ENCODE measurements at places on chromosomes 3 and 15.

GRCh38 chr3:107198581-107199181 is 178.6 kb upstream of the CCDC54 start:
- no peak for DNase-seq

DNA sequence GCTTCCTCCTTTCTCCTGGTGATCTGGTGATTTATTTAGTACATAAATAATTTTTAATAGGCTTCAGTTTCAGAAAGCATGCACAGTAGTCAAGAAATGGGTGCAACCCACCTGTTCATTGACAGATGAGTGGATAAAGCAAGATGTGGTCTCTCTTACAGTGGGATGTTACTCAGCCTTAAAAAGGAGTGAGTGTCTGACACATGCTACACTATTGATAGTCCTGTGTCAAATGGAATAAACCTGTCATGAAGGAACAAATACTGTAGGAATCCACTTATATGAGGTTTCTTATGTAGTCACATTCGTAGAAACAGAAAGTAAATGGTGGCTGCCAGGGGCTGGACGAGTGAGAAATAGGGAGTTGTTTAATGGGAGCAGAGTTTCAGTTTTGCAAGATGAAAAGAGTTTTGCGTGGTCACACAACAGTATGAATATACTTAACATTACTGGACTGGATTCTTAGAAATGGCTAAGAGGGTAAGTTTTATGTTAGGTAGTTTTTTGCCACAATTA is 56.0 kb upstream of the PPARG start:
- DNase-seq = no peak

DNA sequence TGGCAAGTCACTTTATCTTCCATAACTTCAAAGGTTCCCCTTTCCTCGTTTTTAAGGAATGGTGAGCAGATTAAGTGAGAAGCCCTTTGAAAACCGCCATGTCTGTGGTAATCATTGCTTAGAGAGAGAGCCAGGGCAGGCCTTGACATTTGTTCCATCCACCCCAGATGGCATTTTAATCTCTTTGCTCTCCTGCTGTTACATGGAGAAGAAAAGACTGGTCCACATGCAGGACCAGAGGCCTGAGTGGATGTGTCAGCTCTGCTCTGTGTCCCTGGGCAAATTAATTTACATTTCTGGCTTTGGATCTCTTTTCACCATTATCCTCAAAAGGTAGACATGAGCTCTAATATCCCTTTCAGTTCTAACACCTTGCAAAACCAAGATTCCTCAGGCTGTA is 157.3 kb upstream of the LPP start:
- DNase-seq = no peak

- DNase-seq = no peak
Observed at GRCh38 chr3:146739203-146739671, 134.1 kb upstream of the PLSCR5 start.

- DNase-seq = no peak
Observed at GRCh38 chr3:181555681-181556080, 156.0 kb upstream of the SOX2 start.

DNA sequence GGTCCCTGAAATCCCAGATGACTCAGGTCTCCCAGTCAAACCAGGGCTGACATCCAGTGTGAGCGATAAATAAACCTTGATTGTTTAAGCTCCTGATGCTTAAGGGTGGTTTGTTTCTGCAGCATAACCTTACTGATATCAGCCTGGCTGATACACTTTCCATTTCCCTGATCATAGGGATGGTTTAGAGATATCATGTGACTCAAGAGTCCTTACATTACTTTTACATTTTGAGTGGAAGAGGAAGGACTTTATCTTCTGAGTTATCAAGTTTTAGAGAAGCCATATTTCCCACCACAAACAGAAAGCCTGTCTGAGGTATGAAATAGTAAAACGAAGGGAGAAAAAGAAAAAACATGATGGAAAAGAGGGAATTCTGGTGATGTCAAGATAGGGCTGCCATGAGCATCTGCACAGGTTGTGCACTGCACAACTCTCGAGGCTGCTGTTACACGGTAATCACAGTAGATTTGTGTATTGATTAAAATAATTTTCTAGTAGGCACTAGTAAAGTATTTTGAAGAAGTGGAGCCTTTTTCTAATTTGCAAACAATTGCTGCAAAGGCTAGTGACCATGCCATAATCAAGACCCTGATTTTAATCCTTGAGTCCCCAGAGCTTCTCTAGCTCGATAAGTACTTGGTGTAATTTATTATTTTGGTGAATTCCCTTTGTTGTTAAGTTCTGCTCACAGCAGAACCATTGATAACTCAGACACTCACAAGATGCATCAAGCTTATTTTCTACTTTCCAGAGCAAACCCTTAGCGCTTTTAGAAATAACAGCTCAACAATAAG is 34.1 kb upstream of the FBLN2 start:
- DNase-seq = no peak

DNA sequence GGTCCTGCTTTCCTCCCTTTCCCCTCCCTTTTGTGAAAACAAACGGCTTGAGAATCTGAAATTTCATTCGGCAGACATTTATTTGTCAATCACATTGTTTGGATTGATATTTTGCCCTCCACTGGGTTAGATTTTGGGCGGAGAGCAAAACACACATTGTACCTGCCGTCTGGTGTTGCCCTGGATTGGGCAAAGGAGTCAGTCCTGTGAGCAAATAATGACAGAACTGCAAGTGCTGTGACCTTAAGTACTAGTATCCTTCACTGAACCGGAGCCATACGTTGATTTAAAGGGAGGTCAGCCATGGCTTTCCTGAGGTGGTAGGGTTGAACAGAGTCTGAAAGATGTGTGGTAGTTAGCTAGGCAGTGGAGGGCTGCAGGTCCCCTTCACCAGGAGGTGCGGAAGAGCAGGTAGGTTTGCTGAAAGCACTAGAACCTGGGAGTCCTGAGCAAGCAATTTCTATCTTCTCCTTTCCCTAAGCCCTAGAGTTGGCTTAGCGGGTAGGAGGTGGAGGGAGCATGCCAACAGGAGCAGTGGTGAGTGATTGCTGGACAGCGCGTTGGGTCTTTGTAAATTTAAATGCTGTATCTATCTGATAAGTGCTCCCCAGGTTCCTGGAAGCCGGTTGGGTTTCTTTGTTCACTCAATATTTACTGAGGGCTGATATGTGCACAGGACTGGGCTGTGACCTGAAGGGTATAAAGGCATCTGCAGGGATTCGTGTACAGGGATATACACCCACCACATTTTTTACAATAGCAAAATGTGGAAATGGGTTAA is 2.0 kb downstream of the PDIA5 start:
- no peak for DNase-seq

- no peak for DNase-seq
Observed at GRCh38 chr3:52532517-52532837, 1.2 kb downstream of the NT5DC2 start.

DNA sequence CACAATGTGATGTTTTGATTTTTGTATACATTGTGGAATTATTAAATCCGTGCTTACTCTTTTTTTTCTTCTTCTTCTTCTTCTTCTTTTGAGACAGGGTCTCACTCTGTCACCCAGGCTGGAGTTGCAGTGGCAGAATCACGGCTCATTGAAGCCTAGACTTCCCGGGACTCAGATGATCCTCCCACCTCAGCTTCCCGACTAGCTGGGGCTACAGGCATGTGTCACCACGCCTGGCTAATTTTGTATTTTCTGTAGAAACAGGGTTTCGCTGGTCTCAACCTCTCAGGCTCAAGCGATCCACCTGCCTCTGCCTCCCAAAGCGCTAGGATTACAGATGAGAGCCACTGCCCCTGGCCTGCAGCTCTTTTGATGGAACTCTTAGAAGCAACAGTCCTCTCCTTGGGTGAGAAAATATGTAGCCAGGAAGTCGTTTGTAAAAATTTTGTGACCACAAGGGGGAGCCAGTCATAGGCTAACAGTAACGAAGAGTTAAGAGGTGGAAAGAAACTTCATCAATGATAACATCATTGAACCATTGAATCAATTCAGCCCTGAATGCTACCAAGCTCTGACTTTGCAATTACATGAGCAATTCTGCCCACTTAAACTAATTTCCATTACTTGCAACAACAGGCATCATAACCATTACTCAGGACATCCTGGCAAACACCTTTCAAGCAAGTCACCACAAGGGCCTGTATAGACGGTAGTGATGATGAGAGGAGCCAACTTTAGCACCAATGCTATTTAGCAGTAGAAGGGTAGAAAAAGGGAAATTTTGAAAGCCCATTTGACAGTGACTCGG is 16.7 kb upstream of the CMTM7 start:
- peak; percentile 42 for DNase-seq

GRCh38 chr3:57682284-57682683 is 10.6 kb downstream of the DENND6A start:
- no peak for DNase-seq

GRCh38 chr15:100595964-100596363 is 6.0 kb downstream of the LINS1 start:
- DNase-seq = no peak

GRCh38 chr3:139689708-139690228 is 12.0 kb upstream of the NMNAT3 start:
- DNase-seq = no peak

- DNase-seq = no peak
Observed at GRCh38 chr15:98085003-98085639, 124.6 kb downstream of the ARRDC4 start.

GRCh38 chr3:14352002-14352627 is 50.3 kb upstream of the SLC6A6 start:
- DNase-seq = no peak

- DNase-seq = no peak
Observed at GRCh38 chr3:42492508-42493080, 9.8 kb upstream of the VIPR1 start.

DNA sequence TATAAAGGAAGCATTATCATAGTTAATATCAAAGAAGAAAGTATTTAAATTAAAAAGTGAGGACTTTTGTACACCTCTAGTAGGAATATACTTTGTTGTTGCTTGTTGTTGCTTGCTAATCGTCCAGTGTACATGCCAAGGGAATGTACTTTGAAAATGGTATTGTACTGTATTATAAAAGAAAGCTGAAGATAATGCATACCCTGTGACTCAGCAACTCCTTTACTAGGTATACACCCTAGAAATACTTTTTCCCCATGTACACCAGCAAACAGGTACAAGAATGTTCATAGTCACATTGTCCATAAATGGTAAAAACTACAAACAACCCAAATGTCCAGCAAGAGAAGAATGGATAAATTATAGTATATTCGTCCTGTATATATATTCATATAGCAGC is 12.0 kb downstream of the TTBK2 start:
- DNase-seq = no peak

DNA sequence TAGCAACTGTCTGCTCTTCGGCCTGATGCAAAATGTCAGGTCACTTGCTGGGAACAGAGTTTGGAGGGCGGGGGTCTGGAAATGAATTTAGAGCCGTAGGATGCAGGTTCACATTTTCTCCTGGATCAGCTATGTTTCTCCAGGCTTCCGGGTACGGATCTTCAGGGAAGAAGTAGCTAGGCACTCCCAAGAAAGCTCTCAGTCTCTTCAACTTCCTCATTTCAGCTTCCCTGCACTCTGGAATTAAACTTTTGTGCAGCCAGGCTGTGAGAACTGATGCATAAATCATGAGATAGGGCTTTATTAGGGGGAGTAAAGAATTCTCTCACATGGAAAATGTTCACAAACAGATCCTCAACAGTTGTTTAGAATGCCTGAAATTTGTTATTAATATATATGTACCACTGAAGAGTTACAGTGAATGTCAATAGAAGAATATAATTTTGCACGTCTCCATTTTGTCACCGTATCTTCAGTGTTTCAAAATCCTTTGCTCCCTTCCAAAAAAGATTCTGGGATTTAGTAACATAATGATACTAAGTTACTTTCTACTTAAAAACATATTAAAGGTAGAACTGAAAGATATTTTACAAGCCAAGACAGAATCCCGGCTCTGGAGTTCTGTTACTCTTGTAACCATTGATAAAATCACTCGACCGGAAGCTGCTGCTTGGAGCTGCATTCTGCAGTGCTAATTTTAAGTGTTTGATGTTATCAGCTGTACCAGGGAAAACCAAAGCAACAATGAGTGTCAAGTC is 178.5 kb upstream of the P2RY1 start:
- DNase-seq = no peak

DNA sequence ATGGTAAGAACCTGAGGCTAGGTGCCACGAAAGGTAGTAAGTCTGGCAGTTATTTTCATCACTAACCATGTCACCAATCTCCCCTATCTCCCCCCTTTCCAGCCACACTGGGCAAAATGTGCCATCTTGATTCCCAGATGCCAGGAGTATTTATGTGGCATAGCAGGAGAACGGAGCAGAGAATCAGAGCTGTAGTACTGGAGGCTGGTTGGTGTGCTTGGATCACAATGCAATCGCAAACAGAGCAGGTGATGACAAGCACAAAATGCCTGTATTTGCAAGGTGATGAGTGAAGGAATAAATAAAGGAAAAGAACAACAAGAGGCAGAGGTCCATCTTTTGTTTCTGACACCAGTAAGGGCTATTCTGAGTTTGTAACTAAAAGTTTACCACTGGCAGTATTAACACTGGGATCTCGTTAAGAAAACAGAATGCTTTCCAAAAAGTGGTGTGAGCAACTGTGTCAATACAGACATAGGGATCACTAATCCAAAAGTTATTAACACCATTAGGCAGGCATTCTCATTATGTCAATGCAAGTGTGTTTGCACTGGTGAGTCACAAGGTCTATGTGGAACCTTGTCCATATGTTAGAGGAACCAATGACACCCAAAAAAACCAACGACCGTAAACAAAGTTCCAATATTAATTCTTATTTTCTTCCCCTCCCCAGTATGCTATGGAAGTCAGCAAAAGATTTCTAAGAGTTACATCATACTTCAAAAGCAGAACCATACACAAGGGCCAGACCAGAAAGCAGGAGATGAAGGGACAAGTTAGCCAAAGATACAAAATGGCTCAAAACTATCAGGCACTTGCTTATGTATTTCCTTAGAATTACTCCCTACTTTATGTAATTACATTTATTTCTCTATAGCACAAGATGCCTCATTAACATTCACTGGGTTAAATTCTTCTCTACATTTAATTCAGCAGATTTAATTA is 556.6 kb downstream of the FOXP1 start:
- DNase-seq = no peak

- peak; percentile 1 for DNase-seq
Observed at GRCh38 chr3:150183678-150184425, 213.2 kb upstream of the PFN2 start.

DNA sequence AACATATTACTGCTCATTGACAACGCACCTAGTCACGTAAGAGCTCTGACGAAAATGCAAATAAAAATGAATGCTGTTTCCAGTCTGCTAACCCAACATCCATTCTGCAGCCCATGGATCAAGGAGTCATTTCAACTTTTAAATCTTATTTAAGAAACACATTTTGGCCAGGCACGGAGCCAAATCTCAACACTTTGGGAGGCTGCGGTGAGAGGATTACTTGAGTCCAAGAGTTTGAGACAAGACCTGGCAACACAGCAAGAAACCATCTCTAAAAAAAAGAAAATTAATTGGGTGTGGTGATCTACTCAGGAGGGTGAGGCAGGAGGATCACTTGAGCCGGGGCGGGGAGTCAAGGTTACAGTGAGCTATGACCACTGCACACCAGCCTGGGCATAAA is 22.4 kb upstream of the TM4SF19 start:
- no peak for DNase-seq

DNA sequence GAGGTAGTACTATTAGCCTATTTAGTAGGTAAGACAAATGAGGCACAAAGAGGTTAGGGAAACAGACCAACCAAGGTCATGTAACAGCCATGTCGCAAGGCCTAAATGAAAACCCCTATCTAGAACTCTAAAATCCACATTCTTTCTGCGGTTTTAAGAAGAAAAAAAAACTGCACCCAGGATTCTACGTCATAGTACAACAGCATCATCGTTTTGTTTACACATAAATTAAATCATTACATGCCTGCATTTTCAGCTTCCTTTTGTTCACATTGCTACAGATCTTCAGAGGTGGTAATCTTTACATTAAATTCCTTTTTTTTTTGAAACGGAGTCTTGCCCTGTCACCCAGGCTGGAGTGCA is 548 bp upstream of the PSMD6 start:
- no peak for DNase-seq
